ENCODE measurements at places on chromosomes 11 and 22. TPM values are rescaled to one million over a fixed set of nuclear protein-coding genes. Genes with fewer than 3 reads are reported as not detected.

SYNGR1 gene
- 2.9 TPM for total RNA-seq

- H3K27ac ChIP-seq: no peak overlapping the region
- DNase-seq: no peak
- no peak overlapping the region for H3K4me3 ChIP-seq
- H3K36me3 ChIP-seq: no peaks in the 10 kb centered on the region
Measured at GRCh38 chr11:123194337-123195187, 486 bp downstream of the CLMP start.

CHRDL2 gene
- not detected for total RNA-seq

OR4P4 gene
- total RNA-seq: not detected

TTC9C gene
- 36.7 TPM for total RNA-seq

RBMXL2 gene
- total RNA-seq: not detected

GRCh38 chr11:8328848-8329330 is 65.2 kb upstream of the LMO1 start:
- no peak overlapping the region for H3K27ac ChIP-seq
- H3K36me3 ChIP-seq: no peaks in the 10 kb centered on the region
- peak; percentile 7 for DNase-seq
- H3K4me3 ChIP-seq: no peak overlapping the region
- H3K27me3 ChIP-seq: no peaks in the 10 kb centered on the region

SLC17A6 gene
- not detected for total RNA-seq

DNA sequence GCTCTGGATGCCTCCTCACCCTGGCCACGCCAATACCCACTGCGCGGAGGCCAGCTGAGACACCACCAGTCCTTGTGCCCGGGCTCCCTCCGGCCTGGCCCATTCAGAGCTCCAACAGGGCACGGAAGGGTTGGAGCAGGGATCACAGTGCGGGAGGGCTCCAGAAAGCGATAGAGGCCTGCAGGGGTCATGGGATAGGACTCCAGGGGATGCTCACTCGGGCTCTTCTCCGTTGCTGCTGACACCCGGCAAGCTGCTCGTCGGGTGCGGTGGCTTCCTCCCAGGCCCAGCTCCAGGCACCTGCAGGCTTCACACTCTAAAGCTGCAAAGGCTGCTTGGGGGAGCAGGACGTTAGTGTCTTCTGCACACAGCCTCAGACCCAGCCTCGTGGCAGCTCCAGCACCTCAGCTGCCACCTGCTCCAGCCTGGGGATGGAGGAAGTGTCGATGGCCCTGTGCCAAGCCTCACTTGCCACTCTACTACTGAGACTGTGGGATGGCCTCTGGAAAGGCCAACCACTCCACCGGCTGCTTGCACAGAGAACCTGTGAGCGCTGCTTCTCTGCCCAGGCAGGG is 10.6 kb downstream of the WNT7B start:
- peaks cover 3% of the 10 kb centered on the region for H3K27me3 ChIP-seq
- H3K36me3 ChIP-seq: no peaks in the 10 kb centered on the region
- H3K4me1 ChIP-seq: no peaks in the 10 kb centered on the region

- peaks cover 18% of the 10 kb centered on the region for H3K27me3 ChIP-seq
- H3K4me1 ChIP-seq: no peaks in the 10 kb centered on the region
- no peaks in the 10 kb centered on the region for H3K36me3 ChIP-seq
- no peak overlapping the region for H3K4me3 ChIP-seq
Measured at GRCh38 chr11:8870411-8871170, 40.4 kb upstream of the AKIP1 start.

GRCh38 chr11:99803501-99803900 is 782.8 kb downstream of the CNTN5 start:
- no peaks in the 10 kb centered on the region for H3K27me3 ChIP-seq
- H3K36me3 ChIP-seq: no peaks in the 10 kb centered on the region
- no peak for DNase-seq

ZNF215 gene
- 0.73 TPM for total RNA-seq

ENTHD1 gene
- 0.16 TPM for total RNA-seq

DNA sequence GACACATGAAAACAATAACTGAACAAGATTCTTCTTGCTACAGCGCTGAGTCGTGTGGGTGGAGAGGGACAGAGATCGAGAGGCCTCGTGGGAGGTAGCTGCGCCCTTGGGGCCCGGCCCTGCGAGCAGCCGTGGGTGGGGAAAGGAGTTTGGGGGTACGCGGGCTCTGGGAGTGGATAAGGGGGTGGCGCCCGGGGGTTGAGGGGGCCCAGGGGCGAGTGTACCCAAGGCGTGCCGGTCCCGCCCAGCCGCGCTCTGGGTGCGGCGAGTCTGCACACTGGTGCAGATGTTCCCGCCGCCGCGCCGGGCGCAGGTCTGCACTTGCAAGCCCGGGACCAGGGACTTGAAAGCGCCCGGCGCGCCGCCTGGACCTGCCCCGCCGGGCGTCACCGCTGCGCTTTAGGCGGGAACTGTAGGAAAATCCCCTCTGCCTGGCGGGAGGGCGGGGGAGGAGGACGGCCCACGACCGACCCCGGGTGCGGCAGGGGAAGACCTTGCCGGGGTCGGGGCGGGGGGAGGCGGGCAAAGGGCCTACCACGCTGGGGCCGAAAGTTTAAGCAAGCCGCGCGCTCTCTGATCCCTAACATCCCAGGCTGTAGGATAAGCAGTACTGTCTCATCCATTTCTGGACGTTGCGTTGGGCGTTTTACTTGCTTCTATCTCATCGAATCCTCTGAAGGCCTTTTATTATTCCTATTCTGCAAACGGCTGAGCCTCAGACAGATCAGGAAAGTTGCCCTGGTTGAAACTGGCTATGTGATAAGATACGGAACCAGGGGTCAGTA is 1.4 kb upstream of the KREMEN1 start:
- peaks cover 27% of the 10 kb centered on the region for H3K27me3 ChIP-seq
- H3K4me3 ChIP-seq: peak overlapping the region; percentile 55
- DNase-seq: no peak

DNA sequence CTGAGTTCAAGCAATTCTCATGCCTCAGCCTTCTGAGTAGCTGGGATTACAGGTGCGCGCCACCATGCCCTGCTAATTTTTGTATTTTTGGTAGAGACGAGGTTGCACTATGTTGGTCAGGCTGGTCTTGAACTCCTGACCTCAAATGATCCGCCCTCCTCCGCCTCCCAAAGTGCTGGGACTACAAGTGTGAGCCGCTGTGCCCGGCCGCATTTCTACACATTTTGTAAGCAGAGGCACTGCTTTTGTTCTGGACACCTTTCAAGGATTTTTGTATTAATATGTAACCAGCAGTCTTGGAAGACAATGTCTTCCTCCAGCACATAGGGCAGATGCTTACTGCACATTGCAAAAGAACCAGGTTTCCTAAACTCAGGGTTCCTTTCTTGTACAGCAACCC is 11.4 kb upstream of the VSIG10L2 start:
- H3K36me3 ChIP-seq: no peaks in the 10 kb centered on the region
- no peak for DNase-seq
- no peaks in the 10 kb centered on the region for H3K4me1 ChIP-seq
- no peaks in the 10 kb centered on the region for H3K27me3 ChIP-seq

SLC15A3 gene
- 1.2 TPM for total RNA-seq

DNA sequence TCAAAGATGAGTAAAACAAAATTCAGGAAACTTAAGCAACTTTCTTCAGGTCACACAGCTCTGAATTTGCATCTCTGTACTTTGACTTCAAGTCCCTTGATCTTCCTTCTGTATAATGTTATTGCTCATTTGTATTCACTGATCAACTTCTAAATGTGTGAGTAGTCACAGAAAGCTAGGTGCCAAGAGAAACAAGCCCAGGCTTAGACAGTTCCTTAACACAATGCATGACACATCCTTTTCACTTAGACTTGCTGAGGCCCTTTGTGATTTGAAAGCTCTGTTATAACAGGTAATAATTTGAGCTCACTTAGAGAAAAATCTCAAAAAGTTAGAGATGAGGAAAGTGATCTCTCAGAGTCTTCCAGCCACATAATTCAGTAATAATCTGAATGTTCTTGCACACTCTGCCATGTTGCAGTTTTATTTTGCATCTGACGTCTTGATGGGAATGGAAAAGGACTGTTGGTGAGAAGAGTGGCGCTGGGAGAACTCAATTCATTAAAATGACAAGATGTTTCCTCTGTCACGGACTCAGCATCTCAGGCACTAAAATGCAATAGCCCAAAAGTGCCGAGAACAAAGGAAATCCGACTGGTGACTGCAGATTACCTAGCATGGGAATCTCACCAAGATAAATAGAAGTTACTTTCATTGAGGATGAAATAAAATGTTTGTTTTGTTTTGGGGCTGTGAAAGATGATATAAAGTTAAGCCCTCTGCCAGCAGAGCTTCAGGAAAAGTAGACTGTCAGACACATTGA is 665.3 kb downstream of the OPCML start:
- no peak overlapping the region for H3K4me3 ChIP-seq
- no peak overlapping the region for H3K27ac ChIP-seq
- DNase-seq: no peak
- H3K4me1 ChIP-seq: no peaks in the 10 kb centered on the region
- H3K27me3 ChIP-seq: no peaks in the 10 kb centered on the region
- H3K36me3 ChIP-seq: no peaks in the 10 kb centered on the region

DNA sequence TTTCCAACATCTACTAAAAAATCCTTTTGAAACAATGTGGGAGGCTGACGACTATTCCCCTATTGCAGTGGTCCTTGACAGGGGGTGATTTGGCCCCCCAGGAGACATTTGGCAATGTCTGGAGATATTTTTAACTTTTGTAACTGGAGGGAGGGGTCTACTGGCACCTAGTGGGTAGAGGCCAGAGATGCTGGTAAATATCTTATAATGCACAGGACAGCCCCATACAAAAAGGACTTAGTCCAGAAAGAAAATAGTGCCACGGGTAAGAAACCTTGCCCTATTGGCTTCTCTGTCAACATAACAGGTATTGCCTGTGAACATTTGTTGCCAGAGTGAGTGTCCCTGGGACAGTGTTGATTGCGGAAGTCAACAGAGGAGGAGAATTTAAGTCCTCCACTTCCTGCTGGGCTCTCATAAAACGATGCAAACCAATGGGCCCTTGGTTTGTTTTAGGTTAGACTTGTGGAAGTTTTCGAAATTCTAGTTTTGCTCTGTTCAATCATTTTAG is 101.6 kb downstream of the MAML2 start:
- H3K27ac ChIP-seq: no peak overlapping the region
- H3K4me3 ChIP-seq: no peak overlapping the region
- H3K36me3 ChIP-seq: no peaks in the 10 kb centered on the region
- peaks cover 57% of the 10 kb centered on the region for H3K4me1 ChIP-seq

- no peaks in the 10 kb centered on the region for H3K36me3 ChIP-seq
Measured at GRCh38 chr11:58121096-58121495, 4.2 kb downstream of the OR9I1 start.

GRCh38 chr11:112128483-112129121 is 35.3 kb downstream of the IL18 start:
- H3K4me3 ChIP-seq: no peak overlapping the region
- no peaks in the 10 kb centered on the region for H3K27me3 ChIP-seq
- no peaks in the 10 kb centered on the region for H3K4me1 ChIP-seq
- no peak for DNase-seq
- H3K27ac ChIP-seq: no peak overlapping the region

DNA sequence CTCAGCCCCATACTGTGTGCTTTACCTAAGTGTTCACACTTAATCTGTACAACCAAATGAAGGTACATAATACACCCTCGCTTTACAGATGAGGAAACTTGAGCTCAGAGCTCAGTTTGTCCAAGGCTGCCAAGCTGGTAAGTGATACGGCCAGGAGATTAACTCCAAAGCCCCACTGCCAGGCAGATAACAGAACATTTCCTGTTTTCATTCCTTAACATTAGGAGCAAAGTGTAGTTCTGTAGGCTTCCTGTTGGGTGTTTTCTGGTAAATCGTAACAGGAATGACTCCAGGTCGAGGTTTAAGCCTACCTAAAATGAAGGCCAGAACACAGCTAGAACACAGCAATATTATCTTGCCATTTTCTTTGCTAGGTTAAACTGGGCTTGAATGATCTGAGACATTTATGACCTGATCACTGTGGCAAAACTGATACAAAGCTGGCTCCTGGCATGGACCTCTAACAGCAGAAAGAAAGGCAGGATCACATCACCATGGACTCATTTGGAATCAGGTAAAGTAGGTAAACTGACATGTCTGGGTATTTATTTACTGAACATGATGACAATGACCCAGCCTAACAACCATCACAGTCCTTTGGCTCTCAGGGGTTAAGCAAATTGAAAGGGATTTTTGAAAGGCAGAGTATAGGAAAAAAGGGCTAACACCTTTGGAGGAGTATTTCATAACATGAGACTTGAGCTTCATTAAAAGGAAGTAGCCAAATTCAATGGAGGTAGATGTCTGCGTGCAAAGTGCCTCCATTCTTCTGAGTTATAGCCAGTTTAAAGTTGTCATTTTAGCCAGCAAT is 3.9 kb upstream of the NUP50 start:
- no peaks in the 10 kb centered on the region for H3K27me3 ChIP-seq
- peaks cover 9% of the 10 kb centered on the region for H3K36me3 ChIP-seq
- H3K4me1 ChIP-seq: peaks cover 27% of the 10 kb centered on the region
- no peak for DNase-seq

DNA sequence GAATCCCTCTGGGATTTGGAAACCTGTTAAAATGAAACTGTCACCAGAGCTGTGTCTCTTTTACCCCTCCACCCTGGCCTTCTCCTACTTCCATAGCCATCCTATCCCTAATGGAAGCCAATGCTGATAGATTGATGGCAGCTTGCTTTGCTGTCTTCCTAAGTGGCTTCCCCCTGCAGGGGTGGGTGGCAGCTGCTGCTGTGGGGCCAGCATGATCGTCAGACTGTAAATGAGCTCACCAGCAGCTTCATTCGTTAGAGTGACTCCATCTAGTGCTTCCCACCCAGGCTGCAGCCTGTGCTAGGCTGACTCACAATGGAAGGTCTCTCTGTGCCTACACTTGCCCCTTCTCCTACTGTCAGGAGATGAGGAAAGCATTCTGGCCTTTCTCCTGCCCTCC is 311.0 kb downstream of the BUD13 start:
- H3K4me3 ChIP-seq: no peak overlapping the region
- no peak overlapping the region for H3K27ac ChIP-seq
- H3K36me3 ChIP-seq: no peaks in the 10 kb centered on the region
- DNase-seq: no peak
- H3K27me3 ChIP-seq: no peaks in the 10 kb centered on the region
- no peaks in the 10 kb centered on the region for H3K4me1 ChIP-seq

GRCh38 chr11:113531083-113531482 is 55.9 kb upstream of the DRD2 start:
- H3K4me3 ChIP-seq: no peak overlapping the region
- DNase-seq: no peak
- no peak overlapping the region for H3K27ac ChIP-seq
- H3K36me3 ChIP-seq: no peaks in the 10 kb centered on the region
- H3K27me3 ChIP-seq: no peaks in the 10 kb centered on the region
- no peaks in the 10 kb centered on the region for H3K4me1 ChIP-seq

UBTFL1 gene
- total RNA-seq: not detected

DNA sequence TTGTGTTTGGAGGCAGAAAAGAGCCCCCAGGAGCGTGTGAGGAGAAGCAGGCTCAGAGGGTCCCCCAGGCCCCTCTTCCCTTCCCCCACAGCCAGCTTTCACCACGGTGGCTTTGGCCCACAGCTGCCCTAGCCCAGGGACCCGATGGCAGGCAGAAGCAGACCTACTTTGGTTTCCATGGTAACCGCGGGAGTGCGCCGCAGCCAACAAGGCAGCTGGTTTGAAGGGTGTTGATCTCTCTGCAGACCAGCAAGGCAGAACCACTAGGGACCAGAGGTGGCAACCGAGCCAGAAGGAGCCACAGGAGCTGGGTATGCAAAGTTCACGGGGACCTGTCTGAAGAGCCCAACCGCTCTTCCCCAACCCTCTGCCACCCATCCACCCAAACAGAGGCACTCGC is 69.4 kb downstream of the BUD13 start:
- no peak overlapping the region for H3K4me3 ChIP-seq
- H3K36me3 ChIP-seq: no peaks in the 10 kb centered on the region
- H3K4me1 ChIP-seq: no peaks in the 10 kb centered on the region
- no peaks in the 10 kb centered on the region for H3K27me3 ChIP-seq
- DNase-seq: no peak

SYT13 gene
- total RNA-seq: not detected

GRCh38 chr11:129236850-129237249 is 44.7 kb upstream of the ARHGAP32 start:
- no peak for DNase-seq
- H3K4me3 ChIP-seq: no peak overlapping the region
- H3K27me3 ChIP-seq: no peaks in the 10 kb centered on the region
- no peaks in the 10 kb centered on the region for H3K36me3 ChIP-seq
- no peak overlapping the region for H3K27ac ChIP-seq
- no peaks in the 10 kb centered on the region for H3K4me1 ChIP-seq
